ENCODE measurements at places on chromosomes 1 and 21.

GRCh38 chr1:43653339-43653738, 3.4 kb downstream of the KDM4A start:
- no peak for DNase-seq

DNA sequence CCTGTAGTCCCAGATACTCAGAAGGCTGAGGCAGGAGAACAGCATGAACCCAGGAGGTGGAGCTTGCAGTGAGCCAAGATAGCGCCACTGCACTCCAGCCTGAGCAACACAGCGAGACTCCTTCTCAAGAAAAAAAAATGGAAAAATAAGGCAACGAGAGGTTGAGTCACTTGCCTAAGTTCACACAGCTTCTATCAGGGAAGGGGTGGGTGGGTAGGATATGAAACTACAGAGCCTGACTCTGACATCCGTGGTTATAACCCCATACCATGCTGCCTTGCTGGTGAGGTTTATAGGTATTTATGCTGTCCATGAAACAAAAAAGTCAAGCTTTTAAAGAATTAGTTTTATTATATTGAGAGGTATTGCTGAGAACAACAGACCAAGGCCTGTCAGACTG, 61.5 kb upstream of the RAB4A start:
- DNase-seq, result no peak

- DNase-seq, result no peak
These were observed 106.3 kb downstream of the RERE start for GRCh38 chr1:8711151-8711550.

DNA sequence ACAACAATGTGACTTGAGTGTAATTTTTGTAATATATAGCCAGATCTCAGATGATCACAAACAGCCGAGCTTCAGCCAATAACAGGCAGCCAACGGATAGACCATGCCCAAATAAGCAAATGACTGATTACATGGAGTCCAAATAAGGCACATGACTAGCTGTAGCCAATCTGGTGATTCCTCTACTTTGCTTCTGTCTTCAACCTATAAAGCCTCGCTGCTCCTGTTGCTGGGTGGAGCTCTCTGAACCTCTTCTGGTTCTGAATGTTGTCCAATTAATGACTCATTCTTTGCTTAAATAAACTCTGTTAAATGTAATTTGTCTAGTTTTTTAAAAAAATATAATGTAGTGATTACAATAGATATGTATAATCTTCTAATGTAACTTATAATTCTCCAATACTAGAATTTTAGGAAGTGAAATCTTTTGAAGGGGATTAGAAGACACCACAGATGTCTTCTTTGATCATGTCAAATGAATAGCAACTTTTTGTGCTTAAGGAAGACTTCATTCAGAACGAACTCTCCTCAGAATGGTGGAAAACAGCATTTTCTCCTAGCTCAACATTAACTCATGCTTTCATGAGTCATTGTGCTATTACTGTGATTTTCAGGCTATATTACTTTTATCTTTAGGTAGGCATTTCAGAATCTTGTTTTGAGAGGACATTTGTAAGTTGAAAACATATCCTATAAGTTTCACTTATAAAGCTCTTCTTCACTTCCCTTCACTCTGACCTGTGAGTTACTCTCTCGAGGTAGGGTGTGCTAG, 857.8 kb upstream of the B3GALT2 start:
- no peak for DNase-seq

DNA sequence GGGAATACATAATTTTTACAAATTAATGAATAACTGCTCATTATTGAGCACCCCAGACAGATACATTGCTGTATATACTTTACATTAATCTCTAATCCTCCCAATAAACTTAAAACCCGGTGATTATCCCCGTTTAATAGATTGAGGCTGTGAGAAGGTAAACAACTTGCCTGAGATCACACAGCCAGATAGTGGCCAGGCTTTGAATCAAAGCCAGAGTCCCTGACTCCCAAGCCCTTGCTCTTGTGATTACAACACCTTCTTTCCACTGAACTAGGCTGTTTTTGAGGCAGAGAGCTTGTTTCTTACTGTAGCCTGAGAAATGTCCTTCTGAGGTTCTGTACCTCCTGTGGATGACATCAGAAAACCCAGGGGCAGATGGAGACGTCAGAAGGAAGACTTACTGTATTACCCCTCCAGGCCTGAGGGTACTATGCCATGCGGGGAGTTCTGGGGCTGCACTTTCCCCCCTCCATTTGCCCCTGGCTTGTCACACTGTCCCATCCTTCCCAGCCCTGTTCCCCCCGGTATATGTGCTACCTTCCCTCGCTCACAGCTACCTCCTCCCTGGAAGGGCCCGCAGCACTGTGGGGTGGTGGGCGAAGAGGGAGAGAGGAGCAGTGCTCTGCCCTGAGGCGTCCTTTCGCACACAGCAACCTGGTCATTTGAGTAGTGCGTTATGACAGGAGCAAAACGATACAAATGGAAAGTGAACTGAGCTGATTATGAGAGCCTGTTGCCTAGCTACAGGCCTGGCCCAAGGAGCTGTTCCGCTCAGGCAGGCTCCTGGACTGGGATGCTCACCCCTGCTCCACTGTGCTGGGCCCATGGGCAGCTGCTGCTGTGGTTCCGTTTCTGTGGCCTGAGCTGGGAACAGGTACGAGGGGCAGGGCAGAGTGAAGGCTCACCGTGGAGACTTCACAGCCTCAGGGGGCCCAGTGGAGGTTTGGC, 4.6 kb downstream of the KCNC4 start:
- DNase-seq, result no peak

- DNase-seq, result no peak
These were observed 383.0 kb upstream of the VAMP3 start for GRCh38 chr1:7388141-7388487.

DNA sequence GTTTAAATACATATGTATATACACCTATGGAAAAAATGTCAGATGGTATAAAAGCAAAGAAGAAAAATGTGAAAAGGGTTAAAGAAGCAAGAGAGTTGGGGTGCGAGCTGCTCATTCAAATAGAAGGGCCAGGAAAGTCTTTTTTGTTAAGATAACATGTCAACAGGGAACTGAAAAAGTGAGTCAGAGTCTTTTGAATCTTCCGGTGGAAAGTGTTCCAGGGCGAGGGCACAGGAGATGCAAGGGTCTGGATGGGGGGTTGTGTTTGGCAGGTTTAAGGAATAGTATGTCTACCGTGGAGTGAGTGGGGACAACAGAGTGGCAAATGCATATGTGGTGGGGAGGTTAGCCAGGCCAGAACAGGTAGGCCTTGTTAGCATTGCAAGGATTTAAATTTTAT, 22.2 kb upstream of the GNG12 start:
- no peak for DNase-seq

GRCh38 chr1:237043846-237044636, 2.1 kb downstream of the RYR2 start:
- DNase-seq, result no peak

GRCh38 chr1:231826566-231826965, 200.0 kb downstream of the DISC1 start:
- no peak for DNase-seq

DNA sequence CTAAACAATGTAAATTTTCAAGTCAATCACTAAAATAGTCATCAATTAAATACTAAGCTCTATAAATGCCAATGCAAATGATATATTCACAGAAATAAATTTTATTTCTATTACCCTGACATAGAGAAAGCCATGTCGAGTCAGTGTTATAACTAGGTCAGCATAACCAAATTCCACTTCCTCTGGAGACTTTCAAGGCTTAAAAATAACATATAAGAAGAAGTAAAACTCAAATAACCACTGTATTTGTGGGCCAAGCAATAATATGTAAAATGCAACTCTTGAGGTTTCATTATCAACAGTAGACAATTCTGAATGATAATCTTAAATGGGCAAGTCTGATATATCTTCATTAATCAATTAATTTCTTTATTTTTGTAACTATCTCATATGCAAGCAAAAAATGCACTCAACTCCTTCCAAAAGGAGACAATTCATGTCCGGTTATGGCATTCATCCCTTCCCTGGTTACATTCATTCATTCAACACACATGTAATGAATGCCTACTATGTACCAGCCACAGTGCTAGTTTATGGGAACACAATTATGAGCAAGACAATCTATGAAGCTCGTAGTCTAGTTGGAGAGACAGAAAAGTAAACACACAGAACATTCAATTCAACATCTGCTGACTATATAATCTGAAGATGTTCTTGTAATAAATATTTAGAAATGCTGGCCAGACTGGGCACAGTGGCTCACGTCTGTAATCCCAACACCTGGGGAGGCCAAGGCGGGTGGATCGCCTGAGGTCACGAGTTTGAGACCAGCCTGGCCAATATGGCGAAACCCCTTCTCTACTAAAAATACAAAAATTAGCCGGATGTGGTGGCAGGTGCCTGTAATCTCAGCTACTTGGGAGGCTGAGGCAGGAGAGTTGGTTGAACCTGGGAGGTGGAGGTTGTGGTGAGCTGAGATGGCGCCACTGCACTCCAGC, 37.1 kb upstream of the CAP1 start:
- DNase-seq, result no peak

DNA sequence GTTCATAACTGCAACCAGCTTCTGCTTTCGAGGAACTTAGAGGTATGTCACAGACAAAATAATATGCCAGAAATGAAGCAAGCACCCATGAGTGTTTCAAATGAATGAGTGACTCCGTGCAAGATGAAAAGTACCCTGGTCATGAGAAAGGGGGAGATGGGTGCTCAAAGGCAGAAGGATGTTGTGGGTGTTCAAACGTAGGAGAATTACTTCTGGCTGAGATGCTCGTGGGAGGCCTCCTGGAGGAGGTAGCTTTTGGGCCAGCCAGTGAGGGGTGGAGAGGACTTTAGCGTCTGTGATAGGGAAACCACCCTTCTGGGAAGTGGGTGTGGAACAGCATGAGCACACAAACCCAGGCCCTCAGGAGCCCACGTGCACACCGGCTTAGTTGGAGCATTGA, 113.8 kb downstream of the SYF2 start:
- DNase-seq, result no peak

GRCh38 chr1:65146908-65147423, 1.0 kb upstream of the AK4 start:
- DNase-seq, result no peak

DNA sequence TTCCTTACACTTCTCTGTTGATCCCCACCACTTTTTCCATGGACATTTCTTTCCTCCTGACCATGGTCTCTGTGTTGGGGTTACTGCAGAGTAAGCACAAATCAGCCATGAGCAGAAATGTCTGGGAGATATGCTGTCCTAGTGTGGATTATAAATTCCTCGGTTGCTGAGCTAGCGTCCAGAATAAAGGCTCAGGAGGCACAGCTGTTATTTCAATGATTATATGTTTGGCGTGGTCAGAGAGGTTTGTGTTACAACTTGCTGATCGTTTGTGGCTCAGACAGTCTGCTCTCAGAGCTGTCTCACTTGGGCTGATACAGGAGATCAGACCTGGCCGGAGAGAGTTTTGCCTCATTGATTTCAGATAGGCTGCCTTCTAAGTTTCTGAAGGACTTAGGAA, 37.5 kb upstream of the LAMC2 start:
- DNase-seq, result peak; percentile 72

DNA sequence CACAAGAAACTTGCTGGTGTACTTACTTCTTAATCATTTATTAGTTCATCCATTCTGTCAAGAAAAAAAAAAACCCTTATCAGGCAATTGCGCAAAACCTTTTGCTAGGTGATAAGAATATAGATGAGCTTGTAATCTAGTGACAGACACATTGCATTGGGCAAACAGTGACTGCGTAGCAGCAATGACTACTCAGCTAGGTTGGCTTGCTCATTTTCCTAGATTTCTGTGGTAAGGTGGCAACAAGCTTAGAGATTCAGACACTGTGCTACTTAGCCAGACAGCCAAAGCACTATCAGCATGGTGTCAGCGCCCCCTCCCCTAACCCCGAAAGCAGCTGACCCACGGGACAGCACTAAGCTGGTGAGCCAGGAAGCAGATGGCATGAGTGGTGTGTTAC, 203.1 kb downstream of the BARHL2 start:
- DNase-seq, result no peak

- DNase-seq, result no peak
These were observed 11.7 kb downstream of the RUNX1 start for GRCh38 chr21:35037384-35037765.

- DNase-seq, result no peak
These were observed 69.5 kb downstream of the RHOU start for GRCh38 chr1:228804640-228805413.

GRCh38 chr1:60413091-60413490, 339.5 kb upstream of the C1orf87 start:
- no peak for DNase-seq

- DNase-seq, result no peak
These were observed 15.0 kb downstream of the HTR1D start for GRCh38 chr1:23202263-23202749.

- no peak for DNase-seq
These were observed 20.3 kb downstream of the CD1B start for GRCh38 chr1:158311066-158311465.

DNA sequence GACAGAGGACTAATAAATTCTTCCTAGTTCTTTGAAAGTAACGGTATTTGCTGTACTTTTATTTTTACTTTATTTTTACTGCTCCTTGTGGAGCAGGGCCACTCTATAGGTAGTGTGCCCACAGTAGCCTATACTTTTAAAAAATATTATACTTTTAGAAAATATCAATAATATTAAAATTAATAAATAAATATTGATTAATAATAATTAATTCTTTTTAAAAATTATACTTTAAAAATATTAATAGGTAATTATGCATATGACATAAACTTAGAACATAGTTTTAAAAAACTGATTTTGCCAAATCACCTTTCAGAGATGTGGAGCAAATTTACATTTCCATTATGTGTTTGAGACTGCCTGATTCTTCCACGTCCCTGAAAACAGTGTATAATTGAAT, 30.8 kb downstream of the ZBED6 start:
- DNase-seq, result no peak

DNA sequence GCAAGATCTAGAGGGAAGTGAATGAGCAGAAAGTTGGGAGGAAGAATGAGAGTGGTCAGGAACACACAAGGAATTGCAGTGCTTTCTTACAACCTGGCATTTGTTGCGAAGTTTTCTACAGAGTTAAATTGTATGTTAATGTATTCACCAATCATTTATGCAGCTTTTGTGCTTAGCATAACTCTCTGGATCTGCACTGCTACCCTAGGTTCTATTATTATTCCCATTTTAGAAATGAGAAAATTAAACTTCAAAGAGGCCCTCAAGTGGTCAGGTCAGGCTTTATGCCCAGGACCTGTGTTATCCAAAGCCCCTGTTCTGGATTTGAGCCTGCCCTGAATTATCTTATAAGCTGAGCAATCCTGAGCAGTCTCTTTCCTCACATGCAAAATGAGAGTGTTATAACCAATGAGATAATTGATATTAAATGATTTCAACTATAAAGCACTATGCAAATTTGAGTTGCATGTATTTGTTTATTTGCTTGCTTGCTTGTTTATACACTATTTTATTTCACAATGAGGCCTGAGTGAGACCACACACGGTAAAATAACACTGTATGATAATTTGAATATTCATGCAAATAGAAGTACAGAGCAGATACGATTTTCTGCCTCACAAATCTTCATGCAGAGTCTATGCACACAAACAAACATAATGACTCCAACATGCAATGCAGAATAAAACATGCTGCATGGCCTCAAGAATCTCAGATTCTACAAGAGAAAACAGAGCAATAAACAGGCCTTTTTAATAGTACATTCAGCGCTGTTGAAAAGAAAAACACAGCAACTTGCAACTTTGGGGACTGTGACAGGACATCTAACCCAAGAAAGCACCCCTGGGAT, 323.0 kb downstream of the PLPP3 start:
- no peak for DNase-seq

- DNase-seq, result peak; percentile 62
These were observed 31.1 kb downstream of the ALG14 start for GRCh38 chr1:95041491-95042165.
